ENCODE measurements at places on chromosomes 12 and 14.

GRCh38 chr14:30085943-30086342 lies 158.3 kb upstream of the PRKD1 start:
- no peak for DNase-seq

- DNase-seq = peak; percentile 38
Measured at GRCh38 chr12:131929581-131930456, 743 bp downstream of the PUS1 start.

DNA sequence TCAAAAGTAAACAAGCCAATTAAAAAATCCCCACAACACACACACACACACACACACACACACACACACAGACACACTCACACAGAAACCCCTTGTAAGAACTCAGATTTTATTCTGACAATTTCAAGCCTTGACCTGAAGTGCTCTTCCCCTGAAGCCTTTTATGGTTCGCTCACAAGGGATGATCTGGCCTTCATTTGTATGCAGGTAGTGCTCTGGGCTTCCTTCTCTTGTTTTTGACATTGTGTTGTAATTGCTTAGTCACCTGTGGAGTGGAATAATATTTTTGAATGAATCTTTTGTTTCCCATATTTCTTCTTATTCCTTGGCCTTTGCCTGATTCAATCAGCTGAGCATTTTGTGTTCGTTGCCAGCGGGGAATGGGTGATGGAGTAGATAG lies 83.3 kb upstream of the CSRP2 start:
- no peak for DNase-seq

DNA sequence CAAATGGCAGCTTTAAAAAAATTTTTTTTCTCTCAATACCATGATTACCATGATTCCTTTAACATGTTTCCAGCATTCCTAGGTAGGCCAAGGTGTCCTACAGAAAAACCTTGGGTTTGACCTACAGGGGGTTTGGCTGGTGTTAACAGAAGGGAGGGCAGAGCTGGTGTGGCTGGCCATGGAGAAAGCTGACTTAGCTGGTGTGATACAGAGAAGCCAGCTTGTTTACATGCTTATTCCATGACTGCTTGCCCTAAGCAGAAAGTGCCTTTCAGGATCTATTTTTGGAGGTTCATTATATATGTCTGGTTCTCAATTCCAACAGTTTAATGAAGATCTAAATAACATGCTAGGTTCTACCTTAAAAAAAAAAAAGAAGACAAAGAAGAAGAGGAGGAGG lies 68.6 kb downstream of the EEA1 start:
- no peak for DNase-seq

GRCh38 chr12:118307069-118307954 lies 65.4 kb downstream of the TAOK3 start:
- peak; percentile 33 for DNase-seq

- DNase-seq = no peak
Measured at GRCh38 chr12:1853716-1854115, 33.4 kb downstream of the LRTM2 start.

DNA sequence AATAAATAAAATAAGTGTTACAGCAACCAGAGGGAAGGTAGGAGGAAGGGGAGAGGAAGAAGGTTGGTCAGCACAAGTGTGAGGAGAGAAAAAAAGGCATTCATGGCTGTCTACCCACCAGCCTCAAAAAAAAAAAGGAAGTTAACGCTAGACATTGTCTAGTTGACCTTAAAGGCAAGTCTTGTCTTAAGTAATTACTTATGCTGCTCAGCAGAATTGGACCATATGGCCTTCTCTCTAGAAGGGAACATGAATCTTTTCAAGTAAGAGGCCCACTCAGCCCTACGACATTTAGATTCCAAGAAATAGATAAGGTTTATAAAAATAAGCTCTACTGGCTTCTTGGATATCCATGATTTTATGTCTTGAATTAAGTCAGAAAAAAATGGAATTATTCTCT lies 172.7 kb downstream of the ETNK1 start:
- DNase-seq = no peak

- DNase-seq = no peak
Measured at GRCh38 chr14:104303705-104304425, 165.5 kb downstream of the KIF26A start.

- no peak for DNase-seq
Measured at GRCh38 chr12:108600702-108601007, 2.8 kb upstream of the TMEM119 start.

GRCh38 chr12:79435742-79436141 lies 255.0 kb downstream of the PAWR start:
- DNase-seq = no peak

- no peak for DNase-seq
Measured at GRCh38 chr14:69153152-69153872, 393 bp upstream of the DCAF5 start.

GRCh38 chr12:75529316-75529715 lies 17.9 kb upstream of the KRR1 start:
- DNase-seq = no peak

DNA sequence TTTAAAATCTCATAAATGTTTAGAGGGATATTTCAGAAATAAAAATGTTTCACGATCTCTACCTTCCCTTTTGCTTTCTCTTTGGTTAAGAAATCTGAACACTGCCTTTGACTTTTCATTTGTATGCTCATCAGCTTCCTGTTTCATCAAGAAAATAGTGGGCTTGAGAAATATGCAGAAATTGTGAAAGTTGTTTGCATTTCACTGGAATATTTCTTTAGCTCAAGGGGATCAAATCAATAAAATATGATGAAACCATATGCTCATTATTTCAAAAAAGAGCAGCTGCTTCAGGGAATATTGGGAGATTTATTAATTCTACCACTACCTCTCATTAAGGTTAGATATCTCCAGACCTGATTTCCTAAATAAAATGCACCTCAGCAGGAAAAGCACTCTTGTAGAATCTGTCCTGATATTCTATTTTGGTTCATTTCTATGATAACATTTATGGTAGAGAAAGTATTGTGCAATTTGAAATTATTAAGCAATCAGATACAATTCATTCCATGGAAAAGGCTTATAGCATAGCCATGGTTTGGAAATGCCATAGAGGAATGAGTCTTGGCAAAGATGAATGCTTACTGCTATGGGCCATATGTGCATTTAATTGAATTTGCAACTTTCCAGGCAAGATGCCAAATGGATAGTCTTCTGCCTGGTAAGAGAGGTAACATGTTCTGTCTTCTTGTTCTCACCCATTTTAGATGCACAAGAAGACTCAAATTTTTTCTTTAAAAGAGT lies 212.6 kb upstream of the SLC16A7 start:
- no peak for DNase-seq

All from stimulated activated CD4-positive, alpha-beta T cell treated with anti-CD3 and anti-CD28 coated beads, Interleukin-4, amount 100 ng/mL, for 1 hour (primary cell).